IMR-90 (cell line): ENCODE measurements at places on chromosomes 6 and 20. TPM values are rescaled to one million over a fixed set of nuclear protein-coding genes. Genes with fewer than 3 reads are reported as not detected.
A peak's percentile ranks its signal among the peaks of the same experiment; 100 is the strongest.

SYNCRIP gene
- 35.7 and 50.1 TPM in 2 replicates for polyA plus RNA-seq

TFAP2C gene
- polyA plus RNA-seq: 0.05 TPM in 1 of 2 replicates, not detected in the other

ADGB gene
- not detected in 2 replicates for polyA plus RNA-seq

RBPJL gene
- polyA plus RNA-seq: not detected in 2 replicates

DNA sequence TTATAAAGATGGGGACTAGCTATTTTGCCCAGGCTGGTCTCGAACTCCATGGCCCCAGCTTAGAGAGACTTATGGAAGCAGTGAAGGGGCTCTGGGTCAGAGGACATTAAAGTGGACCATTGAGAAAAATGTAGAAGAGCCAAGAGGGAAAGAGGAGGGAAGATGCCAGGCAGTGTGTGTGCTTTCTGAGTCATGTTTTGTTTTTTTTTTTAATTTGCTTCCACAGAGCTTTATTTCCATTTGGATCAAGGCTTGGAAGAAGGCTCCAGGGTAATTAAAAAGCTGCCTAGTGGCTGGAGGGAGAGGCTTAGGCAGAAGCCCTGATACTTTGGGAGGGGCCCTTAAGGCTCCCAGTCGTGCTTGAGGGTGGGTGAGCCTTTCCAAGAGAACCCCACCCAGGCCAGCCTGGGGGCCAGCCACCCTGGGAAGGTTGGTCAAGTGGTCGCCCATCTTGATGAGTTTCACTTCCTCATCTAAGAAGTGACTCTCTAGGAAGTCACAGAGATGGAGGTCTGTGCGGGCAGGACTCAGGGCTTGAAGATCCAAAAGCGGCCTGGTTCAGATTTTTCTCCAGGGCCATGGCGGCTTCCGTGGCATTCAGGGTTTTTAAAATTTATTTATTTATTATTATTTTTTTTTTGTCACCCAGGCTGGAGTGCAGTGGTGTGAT lies 3.0 kb upstream of the ZNF335 start:
- DNase-seq: no peak

DNA sequence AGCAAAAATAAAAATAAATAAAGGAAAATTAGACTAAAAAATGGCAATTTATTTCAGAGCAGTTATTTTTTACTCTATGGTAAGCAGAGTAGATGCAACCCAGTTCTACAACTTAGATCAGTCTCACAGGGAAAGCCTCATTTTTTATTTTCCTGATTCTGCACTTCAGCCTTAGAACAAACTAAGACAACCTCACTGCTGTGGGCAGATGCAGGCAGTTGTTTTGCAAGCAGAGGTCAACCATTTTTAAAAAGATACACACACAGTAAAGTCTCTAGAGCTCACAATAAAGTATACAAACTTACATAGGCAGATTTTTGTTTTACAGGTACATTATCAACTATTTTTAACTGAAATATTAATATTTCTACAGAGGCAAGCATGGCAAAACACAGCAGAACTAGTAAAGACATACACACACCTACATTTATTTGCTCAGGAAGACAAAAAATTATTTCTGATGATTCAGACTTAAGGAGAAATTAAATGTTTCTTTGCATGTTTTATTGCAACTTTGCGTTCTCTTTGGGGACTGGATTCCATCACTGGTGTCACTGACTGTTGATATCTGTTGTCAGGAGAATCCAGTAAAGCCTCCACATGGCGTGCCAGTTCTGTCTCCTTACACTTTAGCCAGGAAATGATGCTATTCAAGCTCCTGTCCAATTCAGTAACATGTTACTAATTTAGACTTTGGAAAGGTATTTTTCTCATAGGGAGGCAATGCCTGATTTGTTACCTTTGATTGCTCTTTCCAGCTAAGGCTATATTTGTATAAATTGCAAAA lies 102.7 kb downstream of the TRDN start:
- no peak for DNase-seq

DNA sequence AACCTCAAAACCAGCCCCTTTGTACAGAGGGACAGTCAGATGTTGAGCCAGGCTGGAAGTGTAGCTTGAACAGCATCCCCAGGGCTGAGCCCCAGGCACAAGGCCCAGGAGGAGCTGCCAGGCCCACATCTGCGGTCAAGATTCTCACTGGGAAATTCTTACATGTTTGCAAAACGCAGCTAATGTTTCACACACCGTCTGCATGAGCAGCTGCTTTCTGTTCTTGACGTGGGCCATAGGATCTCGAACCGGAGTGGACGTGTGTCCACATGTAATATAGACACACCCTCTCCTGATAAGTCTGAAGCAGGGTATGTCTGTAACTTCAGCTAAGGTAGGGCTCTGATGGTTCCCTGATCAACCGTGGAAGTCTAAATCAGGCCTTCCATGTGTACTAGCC lies 41.3 kb upstream of the TRAF3IP2 start:
- DNase-seq: peak; percentile 91

DNA sequence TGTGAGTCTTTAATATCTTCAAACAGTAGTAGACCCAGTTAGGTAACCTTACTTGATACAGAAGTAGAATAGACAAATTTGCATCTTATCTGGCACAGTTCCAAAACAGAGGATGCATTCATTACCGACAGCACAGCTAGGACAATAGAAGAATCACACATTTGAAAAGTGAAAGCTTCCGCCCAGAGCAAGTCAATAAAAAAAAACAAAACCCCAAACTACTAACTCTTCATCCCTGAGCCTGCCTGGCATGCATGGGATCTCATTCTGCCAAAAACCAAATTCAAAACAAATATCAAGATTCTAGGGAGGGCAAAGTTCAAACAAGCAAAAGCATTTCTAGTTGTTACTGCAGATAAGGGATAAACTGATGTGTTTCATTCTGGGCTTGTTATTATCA lies 235.4 kb downstream of the BTBD9 start:
- DNase-seq: no peak
